ENCODE measurements at places on chromosomes 12 and 14.

GRCh38 chr14:51424561-51425251, 184.7 kb downstream of the TMX1 start:
- DNase-seq = no peak

DNA sequence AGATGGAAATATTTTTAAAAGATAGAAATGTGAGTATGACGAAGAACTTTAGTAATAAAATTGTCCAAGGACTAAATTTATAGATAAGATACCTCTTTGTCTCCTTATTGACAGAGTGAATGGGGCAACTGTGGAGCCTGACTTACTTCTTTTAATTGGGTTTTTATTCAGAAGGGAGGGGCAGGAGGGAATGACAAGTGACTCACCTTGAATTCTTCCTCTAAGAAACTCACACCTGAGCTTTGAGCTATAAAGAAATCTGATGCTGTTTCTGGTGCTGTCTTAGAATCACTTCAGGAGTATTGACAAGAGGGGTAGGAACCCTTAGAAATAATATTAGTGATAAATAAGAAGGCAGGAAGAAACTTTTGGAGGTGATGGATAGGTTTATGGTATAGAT, 951 bp downstream of the NR1H4 start:
- no peak for DNase-seq

GRCh38 chr14:74488786-74489397, 4.2 kb downstream of the NPC2 start:
- no peak for DNase-seq

DNA sequence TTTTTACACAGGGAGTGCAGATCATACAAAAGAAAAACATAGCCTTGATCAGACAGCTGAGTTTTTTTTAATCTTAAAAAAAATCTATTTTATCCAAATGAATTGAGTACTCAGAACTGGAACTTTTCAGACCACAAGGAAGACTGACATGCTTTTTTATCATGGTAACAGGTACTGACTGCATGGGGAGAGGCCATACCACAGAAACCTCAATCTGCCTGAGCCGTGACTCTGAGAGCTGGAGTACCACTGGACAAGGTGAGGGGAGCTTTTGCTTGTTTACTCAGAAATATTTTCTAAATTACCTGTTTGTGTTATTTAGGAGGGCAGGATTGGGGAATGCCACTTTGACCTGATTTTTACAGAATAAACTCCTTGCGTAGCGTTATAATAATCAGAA, 143.9 kb downstream of the ALX1 start:
- DNase-seq = no peak

DNA sequence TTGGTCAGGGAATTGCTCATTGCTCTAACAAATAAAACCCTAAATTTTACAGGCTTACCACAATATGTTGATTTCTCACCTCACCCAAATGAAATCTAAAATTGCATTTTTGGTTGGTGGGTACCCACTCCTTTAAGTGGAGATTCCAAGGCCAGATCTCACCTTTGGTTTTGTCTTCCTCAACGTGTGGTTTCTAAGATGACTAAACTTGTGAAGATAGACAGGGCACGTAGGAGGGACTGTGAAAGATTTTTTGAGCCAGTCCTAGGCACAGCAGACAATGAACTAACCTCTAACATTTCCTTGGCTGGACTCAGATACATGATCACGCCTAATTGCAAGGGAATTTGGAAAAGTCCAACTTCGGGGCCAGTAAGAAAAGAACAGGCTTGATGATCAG, 1003.9 kb downstream of the FLRT2 start:
- no peak for DNase-seq

- DNase-seq = no peak
Observed at GRCh38 chr12:112705037-112705632, 86.4 kb upstream of the RPH3A start.

GRCh38 chr14:77730976-77731497, 23.1 kb downstream of the SLIRP start:
- no peak for DNase-seq

GRCh38 chr12:66197495-66197921, 8.5 kb downstream of the IRAK3 start:
- no peak for DNase-seq

GRCh38 chr12:96981911-96982310, 74.9 kb downstream of the NEDD1 start:
- DNase-seq = no peak

- no peak for DNase-seq
Observed at GRCh38 chr14:70697701-70698100, 56.0 kb downstream of the TTC9 start.

DNA sequence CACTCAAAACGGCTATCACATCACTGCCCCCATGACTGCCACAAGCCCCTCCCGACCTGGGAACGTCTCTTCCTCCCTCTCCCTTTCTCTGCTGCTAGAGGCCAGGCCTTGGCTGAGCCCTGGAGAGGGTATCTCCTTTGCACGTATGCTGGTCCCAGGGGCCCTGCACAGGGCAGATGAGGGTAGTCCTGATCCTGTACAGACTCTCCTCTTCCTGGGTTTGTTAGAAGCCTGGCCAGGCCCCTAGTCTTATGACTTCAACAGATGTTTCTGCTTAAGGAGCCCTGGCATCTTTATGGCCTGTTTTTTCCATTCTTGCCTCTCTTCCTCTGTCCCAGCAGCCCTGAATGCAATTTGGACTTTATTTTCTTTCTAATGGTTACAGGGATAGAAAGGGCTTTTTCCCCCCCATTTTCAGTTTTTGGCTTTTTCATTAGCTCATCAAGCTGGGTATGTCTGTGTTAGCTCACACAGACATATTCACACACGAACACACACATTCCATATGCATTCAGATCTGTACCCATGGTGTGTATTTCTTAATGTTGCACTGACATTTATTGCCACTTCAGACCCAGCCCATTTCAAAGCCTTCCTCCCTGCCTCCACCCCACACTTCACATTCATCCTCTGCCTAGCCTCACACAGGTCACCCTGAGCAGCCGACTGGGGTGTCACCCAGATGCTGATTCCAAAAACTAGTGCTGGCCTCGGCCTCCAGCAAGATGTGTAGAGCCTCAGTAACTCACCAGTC, 203.2 kb downstream of the ZFP36L1 start:
- DNase-seq = no peak

DNA sequence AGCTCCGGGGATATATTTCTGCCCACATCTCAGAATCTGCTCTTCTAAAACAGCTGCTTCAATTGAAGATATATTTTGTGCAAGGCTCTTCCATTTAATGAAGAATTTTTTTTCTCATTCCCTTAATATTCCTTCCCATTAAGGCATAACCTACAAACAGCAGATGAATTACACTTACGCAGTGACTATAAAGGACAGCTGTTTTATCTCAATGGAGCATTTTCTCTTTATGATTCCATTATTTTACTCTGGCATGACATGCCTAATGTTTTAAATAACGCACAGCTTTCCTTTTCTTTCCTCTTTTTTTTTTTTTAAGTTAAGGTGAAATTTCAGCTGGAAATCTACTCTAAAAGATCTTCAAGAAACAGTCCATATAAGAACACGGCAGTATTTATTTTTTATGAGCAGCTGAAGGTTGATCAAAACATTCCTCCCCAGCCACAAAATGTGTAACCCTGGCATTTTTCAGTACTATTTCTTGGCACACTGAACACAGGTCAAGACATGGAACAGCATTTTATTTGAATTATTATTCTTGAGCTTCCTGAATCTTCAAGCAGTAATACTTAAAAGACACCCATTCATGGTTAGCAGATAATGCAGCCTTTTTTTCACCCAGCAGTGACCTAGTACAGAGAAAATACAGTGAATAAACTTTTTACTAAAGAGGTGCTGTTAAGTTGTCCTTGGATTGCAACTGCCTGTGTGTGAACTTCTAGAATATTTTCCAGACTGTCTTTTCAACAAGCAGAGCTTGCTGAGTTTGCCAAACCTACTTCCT, 118.1 kb upstream of the FOXN3 start:
- DNase-seq = no peak

- peak; percentile 38 for DNase-seq
Observed at GRCh38 chr14:75539561-75540478, 17.6 kb downstream of the BATF start.
